Motor neuron (in vitro differentiated cells): ENCODE measurements at places on chromosomes 4 and X. TPM values are rescaled to one million over a fixed set of nuclear protein-coding genes. Genes with fewer than 3 reads are reported as not detected.
A peak's percentile ranks its signal among the peaks of the same experiment; 100 is the strongest.

GRCh38 chrX:39930786-39931528 is 166.8 kb downstream of the BCOR start:
- no peak for ATAC-seq

HS3ST1 gene
- total RNA-seq = 0.78 and 1.2 TPM in 2 replicates

GRCh38 chrX:46294234-46294633 is 251.0 kb downstream of the ZNF674 start:
- ATAC-seq = no peak

PTPN13 gene
- total RNA-seq = 25.0 and 27.0 TPM in 2 replicates

GRCh38 chrX:136318156-136318555 is 17.4 kb downstream of the ADGRG4 start:
- no peak for ATAC-seq

GRCh38 chrX:140971099-140971795 is 31.1 kb upstream of the SPANXB1 start:
- ATAC-seq = no peak

DNA sequence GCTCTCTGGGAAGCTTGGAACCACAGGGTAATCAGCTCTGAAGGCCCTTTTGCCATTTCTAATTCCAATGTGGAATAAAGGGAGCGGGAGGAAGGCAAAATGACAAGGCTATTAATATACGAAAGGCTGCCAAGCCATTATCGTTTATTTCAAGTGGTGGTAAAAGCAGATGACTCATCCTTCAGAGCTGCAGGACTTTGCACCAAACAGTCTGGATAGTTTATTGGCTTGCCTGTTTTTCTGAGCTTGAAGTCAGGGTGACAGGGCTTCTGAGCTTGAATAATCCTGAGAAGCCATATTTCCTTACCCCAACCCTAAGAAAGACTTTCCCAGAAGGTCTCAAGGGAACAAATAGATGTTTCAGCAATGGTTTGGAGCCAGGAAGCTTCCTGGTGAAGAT is 7.7 kb upstream of the GABRE start:
- peak; percentile 44 for ATAC-seq

- ATAC-seq = no peak
Measured at GRCh38 chr4:145703850-145704497, 24.0 kb downstream of the C4orf51 start.

TEC gene
- 0.09 and 0.17 TPM in 2 replicates for total RNA-seq

MEPE gene
- 0.23 and 0.28 TPM in 2 replicates for total RNA-seq

GRCh38 chr4:89753601-89754066 is 83.3 kb downstream of the SNCA start:
- peak; percentile 33 for ATAC-seq

- no peak for ATAC-seq
Measured at GRCh38 chr4:72084587-72085011, 52.8 kb downstream of the NPFFR2 start.

ERVMER34-1 gene
- 0.28 and 0.34 TPM in 2 replicates for total RNA-seq

DNA sequence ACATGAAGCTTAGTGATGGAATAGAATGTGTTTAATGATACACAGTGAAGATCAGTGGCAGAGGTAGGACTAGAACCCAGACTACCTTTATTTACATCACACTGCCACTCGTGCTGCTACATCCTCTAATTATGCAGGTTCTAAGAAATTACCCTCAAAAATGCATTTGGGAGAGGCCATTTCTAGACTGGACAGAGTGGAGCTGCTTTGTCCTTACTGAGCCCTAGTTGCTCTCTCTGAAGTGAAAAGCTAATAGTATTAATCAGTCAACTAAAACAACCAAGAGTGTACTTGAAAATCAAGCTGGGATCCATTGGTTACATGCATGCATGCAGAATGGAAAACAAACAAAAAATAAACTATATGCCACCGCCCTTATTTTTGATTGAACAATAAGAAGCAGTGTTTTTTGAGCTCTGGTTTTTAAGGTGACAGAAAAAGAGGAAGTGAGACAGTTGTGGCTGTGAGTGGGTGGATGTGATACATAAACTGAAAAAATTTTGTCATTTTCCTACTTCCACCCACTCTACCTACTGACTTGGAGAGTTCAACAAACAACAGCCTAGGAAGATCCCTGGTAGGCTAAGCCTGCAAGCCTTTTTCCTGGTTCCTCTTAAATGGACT is 6.8 kb upstream of the VSIG4 start:
- ATAC-seq = no peak

DNA sequence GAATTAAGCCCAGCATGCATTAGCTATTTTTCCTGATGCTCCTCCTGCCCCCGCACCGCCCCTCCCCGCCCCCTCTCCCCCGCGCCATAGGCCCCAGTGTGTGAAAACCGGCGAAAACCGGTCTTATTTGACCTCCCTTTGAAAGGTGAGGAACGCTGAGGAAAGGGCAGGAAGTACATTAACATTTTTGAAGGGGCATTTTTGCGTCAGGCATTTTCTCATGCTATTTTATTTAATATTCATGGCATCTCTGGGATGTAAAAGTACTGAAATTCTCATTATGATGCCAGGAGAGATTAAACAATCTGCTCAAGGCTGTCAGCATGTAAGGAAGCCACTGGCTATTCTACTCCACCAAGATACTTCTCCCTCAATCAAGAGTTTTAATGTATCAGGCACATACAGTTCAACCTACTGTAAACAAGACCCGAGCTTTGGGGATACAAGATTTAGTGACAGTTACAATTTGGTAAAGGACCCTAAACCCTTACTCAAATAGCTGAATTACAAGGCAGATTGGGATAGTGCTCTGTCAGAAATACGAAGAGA is 1.2 kb upstream of the NMU start:
- peak; percentile 40 for ATAC-seq

DNA sequence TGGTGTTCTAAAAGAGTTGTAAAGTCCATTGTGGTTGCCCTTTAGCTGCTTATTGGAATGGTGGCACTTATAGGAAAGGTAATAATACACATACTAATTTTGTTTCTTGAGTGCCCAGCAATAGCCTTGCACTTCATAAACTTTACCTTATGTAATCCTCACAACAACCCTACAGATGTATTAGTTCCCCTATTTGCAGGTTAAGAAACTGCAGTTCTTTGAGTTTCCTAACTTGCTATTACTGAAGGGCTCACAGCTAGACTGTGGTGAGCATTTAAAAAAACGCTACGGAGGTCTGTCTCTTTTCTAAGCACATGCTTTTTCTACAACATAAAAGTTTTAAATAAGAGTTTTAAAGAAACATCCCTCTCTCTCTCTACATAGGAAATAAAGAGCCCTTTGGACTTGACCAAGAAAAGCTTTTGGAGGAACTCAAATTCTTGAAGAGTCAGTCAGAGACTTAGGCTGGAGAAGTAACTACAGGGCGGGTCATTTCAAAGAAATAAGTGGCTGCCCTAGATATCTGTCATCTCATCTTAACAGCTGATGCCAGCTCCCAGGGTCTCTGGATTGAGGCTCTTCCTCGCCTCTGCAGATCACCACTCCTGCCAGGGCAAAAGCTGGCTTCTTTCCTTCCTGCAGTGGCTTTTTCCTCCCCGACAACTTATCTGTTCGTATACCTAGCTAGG is 42.0 kb upstream of the FBXW7 start:
- ATAC-seq = no peak

DNA sequence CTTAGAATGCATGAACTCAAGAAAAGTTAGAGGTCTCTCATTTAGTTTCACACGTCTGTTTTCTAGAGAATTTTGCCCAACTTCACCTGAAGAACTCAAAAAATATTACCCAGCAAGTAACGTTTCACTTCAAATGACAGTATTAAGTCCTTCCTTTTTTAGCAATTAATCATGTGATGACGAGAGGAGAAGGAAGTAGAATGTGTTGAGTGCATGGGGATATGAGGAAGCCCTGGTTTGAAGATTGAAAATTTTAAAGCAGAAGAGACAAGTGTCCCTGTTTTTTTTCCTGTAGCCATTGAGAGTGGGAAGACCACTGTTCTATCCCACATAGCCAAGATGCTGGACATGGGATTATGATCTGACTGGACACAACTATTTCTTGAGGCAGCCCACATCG is 406.3 kb upstream of the CPEB2 start:
- no peak for ATAC-seq

UCP1 gene
- total RNA-seq = 0.54 TPM in 1 of 2 replicates, not detected in the other

- no peak for ATAC-seq
Measured at GRCh38 chr4:7367864-7368277, 66.9 kb downstream of the PSAPL1 start.

DNA sequence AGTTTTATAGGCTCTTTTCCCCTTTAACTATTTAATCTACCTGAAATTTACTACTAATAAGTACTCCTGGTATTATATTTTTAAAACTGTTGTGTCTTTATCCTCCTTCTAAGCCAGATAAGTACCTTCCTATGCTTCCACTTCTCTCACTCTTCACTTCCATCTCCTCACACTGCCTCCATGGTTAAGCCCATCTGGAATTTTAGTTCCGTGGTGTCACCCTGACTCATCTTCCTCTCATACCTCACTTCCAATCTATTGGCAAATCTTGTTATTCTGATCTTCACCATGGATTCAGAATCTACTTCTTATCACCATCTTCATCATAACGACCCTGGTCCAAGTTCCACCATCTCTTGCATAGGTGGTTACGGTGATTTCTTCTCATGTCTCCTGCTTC is 32.7 kb upstream of the DAPP1 start:
- ATAC-seq = no peak

DNA sequence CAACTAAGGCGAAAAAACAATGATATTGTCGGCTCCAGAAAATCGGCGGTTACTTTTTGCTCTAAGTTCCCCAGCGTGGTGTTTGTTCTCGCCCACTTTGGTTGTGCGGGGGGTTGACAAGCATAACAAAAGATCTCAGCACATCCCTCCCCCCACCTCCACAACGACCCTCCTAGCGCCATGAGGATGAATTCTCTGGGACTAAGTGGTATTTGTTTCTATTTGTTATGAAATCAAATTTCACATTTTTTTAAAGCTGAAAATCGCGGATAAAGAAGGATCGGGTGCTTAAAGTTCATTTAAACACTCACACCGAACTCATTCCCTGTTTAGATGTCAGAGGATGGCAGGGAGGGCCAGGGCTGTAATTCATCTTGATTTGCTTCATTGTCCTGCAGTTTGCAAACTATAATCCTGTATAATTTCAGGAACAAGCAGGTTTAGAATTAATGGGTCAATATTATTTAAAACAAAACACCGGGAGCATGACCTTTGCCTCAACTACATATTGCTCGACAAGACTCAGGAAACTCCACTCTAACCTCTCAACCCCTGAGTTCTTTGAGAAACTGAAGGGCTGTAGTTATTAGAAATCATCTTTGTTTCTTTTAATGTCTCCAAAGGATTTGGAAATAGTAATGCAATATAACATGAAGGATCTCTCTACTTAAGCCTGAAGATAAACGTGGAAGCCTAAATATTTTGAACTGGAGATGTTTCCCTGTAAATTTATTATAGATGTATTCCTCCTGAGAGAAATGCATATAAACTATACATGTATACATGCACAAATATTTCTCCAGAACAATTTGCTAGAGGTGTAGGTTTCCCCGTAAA is 6.4 kb downstream of the PITX2 start:
- no peak for ATAC-seq

XG gene
- total RNA-seq = 0.69 TPM in 1 of 2 replicates, not detected in the other

FAM47E gene
- 13.5 and 14.8 TPM in 2 replicates for total RNA-seq

- no peak for ATAC-seq
Measured at GRCh38 chrX:39196192-39197102, 395.2 kb downstream of the MID1IP1 start.

GRCh38 chrX:115894087-115894486 is 276.5 kb upstream of the AGTR2 start:
- ATAC-seq = no peak

DNA sequence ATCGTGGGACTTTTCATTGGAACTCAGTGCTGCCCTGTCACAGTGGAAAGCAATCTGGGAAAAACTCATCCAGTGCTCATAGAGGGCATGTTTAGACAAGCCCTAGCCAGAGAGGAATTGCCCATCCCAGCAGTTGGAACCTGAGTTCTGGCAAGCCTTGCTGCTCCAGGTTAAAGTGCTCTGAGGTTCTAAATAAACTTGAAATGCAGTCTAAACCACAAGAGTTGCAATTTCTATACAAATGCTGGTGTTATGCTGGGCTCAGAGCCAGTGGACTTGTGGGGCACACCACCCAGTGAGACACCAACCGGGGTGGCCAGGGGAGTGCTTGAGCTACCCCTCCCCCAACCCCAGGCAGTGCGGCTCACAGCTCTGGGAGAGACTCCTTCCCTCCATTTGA is 142.8 kb upstream of the PPP1R2C start:
- no peak for ATAC-seq

DNA sequence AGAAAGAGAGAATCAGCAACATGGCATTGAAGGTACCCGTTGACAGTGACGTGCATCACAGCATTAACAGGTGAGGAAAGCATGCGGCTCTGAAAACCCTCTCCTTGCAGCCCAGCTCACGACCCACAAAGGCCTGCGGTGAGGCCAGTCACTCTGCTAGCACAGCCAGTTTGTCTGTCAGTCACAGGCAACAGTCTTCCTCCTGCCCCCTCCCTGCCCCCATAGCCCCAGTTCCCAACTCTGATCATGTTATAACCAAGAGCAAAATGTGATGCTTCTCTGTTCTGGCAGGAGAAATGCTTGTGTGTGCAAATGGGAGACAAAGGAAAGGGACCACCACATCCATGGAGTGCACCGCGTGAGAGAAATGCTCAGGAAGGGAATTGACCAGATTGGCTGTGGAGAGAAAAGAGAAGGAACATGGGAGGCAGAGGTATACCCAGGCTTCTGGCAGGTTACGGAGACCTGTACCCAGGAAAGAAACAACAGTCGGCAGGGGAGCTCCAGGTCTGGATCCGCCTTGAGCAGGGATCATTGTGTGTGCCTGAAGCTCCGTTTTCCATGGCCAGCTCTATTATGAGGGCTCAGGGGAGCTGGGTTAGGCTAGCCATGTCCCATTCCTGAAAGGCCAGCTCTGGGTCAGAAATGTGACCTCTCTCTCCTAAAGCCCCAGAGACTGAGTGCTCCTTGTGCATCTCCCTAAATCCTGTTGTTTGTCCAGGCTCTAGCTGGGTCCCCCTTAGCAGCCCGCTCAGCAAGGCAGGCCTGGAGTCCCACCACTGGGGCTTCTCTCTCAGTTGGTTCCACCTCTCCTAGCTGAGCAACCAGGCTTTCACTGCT is 139.7 kb upstream of the MAMLD1 start:
- ATAC-seq = no peak

DNA sequence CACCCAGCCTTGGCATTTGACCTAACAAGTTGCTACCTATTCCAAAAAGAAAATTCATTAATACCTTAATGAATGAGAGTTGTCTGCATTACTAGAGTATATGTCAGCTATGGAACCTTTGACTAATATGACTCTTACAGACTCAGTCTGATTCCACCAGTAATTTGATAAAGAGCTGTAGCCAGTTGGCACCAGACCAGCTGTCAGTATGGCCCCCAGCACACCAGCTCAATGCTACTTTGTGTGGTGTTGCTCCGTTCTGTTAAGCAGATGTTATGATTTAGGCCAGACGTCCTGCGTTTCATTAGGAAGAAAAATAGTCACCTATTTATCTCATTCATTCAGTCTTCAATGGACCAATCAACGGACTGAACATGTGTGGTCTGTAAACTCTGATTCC is 215.5 kb downstream of the TLL1 start:
- no peak for ATAC-seq

CENPI gene
- 0.11 and 0.20 TPM in 2 replicates for total RNA-seq

CXCL10 gene
- not detected in 2 replicates for total RNA-seq

DNA sequence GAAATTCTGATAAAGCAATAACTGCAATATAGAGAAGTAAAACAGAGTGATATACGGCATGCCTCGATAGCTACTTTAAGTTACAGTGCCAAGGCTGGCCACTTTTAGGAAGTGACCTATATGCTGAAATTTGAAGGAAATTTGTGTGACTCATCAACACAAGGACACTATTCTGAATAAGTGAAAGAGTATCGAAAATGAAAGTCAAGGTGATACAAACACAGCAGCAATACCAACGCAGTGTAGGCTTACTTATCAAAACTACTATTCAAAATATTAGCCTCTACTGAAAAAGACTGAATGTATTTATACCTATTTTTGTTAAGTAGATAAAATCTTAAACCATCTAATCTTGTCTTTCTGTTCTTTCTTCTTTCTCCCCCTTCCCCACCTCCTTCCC is 459.9 kb upstream of the GNPDA2 start:
- ATAC-seq = no peak
